ENCODE measurements at places on chromosomes 11 and 22. TPM values are rescaled to one million over a fixed set of nuclear protein-coding genes. Genes with fewer than 3 reads are reported as not detected.

DNA sequence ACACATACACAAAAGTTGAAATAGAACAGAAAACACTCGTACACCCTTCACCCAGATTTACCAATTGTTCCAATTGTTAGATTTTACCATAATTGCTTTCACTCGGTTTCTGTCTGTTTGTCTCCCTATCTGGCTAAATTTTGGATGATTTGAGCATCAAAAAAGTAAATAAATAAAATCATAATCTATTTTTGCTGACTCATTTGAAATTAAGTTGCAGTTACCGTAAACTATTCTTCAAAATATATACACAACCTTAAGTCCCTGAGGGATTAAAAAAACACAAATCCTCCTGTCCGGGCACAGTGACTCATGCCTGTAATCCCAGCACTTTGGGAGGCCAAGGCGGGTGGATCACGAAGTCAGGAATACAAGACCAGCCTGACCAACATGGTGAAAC, 81.3 kb upstream of the SYT9 start:
- no peak overlapping the region for H3K27ac ChIP-seq
- no peak for DNase-seq
- H3K36me3 ChIP-seq = no peaks in the 10 kb centered on the region
- H3K4me3 ChIP-seq = no peak overlapping the region

DNA sequence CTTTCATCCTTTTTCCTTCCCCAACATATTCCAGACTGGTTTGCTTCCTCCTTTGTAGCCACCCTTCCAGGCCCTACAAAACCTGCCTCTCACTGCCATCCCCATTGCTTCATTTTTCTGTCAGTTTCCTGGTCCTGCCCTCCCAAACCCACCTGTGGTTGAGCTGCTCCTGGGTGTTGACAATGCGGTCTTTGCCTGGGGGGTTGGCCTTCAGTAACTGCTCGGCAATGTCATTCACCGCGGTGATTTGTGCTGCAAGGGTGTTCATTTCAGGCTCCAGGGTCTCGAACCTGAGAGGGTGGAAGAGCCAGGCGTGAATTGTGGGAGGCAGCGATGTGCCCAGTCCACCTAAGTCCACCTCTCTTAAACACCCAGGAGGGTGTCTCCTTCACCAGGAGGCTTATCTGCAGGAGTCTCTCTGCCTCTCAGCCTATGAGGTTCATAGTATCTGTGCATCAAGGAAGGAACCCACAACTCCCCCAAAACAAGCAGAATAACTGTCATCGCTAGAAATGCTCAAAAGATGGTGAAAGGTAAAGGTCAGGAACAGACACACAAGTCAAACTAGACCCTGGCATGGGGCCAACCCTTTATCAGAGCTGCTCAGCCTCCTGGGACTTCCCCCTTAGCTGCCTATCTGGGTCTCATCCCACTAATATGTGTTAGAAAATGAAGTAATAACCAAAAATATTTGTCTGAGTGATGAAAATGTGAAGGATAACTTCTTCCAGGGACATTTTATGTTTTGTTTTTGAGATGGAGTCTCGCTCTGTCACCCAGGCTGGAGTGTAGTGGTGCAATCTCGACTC, 23.9 kb upstream of the RBM4B start:
- H3K36me3 ChIP-seq = no peaks in the 10 kb centered on the region
- no peaks in the 10 kb centered on the region for H3K27me3 ChIP-seq
- DNase-seq = peak; percentile 60
- H3K4me3 ChIP-seq = no peak overlapping the region
- H3K4me1 ChIP-seq = no peaks in the 10 kb centered on the region

GRCh38 chr22:36073476-36073875, 44.9 kb upstream of the RBFOX2 start:
- H3K4me1 ChIP-seq = no peaks in the 10 kb centered on the region
- no peaks in the 10 kb centered on the region for H3K36me3 ChIP-seq
- no peak overlapping the region for H3K27ac ChIP-seq
- H3K4me3 ChIP-seq = no peak overlapping the region

- H3K27ac ChIP-seq = no peak overlapping the region
- H3K27me3 ChIP-seq = peaks cover 4% of the 10 kb centered on the region
- H3K36me3 ChIP-seq = no peaks in the 10 kb centered on the region
- no peak overlapping the region for H3K4me3 ChIP-seq
- H3K4me1 ChIP-seq = no peaks in the 10 kb centered on the region
These were observed 11.2 kb downstream of the MAJIN start for GRCh38 chr11:64960719-64961118.

- H3K27ac ChIP-seq = no peak overlapping the region
- H3K27me3 ChIP-seq = no peaks in the 10 kb centered on the region
- no peak overlapping the region for H3K4me3 ChIP-seq
- H3K4me1 ChIP-seq = no peaks in the 10 kb centered on the region
- no peak for DNase-seq
These were observed 27.3 kb upstream of the RAB38 start for GRCh38 chr11:88202498-88202897.

DNA sequence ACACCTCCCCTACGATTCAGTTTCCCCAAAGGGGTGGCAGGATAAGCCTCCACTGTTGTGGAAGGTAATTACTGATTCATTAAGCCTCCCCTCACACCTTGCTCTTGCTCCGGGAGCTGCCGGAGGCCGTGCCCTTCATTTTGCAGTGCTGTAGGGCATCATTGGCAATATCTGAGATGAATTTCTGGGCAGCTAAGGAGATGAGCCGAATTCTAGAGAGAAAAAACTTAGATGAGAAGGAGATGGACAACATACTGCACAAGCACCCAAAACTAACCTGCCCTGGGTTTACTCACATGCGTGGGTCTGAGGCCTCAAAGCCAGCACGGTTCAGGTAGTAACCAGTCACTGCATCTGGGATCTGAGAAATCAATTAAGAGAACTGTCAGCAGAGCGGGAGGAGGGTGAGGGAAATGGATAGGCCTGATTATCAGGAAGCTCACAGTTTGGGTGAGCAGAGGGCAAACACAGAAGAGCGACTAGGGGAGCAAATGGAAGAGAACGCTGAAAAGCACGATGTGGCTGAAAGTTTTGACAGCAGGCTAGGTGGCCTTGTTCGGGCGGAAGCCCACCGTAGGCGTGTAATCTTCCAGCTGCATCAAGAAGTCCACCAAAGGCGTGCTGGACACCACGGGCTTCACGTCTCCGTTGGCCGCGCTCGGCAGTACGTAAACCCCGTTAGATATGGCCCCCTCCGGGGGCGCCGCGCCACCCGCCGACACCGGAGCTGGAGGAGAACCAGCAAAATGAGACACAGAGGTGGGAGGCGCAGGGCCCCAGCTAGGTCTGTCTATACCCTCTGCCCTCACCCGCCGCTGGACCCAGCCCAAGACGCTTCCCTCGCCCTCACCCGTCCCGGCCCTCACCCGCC, 689 bp downstream of the TAF10 start:
- peak; percentile 49 for DNase-seq
- peak overlapping the region; percentile 96 for H3K27ac ChIP-seq
- no peaks in the 10 kb centered on the region for H3K36me3 ChIP-seq
- peaks cover 39% of the 10 kb centered on the region for H3K4me1 ChIP-seq
- no peak overlapping the region for H3K4me3 ChIP-seq
- no peaks in the 10 kb centered on the region for H3K27me3 ChIP-seq

GRCh38 chr11:19467904-19468303, 227.2 kb upstream of the E2F8 start:
- no peaks in the 10 kb centered on the region for H3K4me1 ChIP-seq
- no peak for DNase-seq
- H3K36me3 ChIP-seq = no peaks in the 10 kb centered on the region
- H3K27me3 ChIP-seq = no peaks in the 10 kb centered on the region
- no peak overlapping the region for H3K4me3 ChIP-seq

DNA sequence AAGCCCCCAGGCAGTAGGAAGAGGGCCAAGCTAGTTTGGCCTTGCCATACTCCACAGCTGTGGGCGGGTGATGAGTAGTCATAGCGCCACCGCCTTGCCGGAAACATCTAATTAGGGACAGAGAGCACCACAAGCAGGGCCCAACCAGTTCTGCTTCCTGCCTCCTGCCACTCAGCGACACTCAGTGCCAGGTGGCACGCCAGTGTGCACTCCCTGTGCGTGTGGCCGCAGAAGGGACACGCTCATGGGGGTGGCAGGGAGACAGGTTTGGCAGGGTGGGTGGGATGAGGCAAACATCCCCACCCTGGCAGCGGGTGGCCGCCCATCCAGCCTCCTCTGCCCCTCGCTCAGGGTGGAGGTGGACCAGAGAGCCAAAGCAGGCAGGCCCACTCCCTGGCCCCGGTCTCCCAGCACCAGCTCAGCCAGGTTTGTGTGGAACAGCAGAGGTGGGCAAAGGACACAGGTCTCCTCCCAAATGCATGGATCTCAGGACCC, 4.9 kb downstream of the OVOL1 start:
- no peak for DNase-seq
- H3K27ac ChIP-seq = no peak overlapping the region
- H3K4me3 ChIP-seq = no peak overlapping the region
- no peaks in the 10 kb centered on the region for H3K4me1 ChIP-seq

DNA sequence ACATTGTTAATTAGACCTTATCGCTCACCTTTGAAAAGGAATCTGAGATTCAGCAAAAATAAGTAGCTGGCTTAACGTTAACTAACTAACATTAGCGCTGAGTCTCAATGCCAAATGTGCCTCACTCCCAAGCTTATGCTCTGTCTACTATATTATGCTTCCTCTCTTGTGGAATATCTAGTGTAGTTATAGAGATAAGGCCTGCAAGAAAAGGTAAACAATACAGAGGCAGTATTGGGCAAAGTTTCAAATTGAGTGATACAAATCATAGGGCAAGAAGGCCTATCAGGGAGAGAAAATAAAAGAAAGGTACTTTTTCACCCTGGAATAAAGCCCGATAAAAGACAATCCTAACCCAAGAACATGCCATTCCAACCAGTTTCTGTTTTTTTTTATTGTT, 61.6 kb upstream of the SLC17A6 start:
- H3K4me3 ChIP-seq = no peak overlapping the region
- no peaks in the 10 kb centered on the region for H3K27me3 ChIP-seq
- H3K4me1 ChIP-seq = no peaks in the 10 kb centered on the region

- H3K4me3 ChIP-seq = no peak overlapping the region
- H3K36me3 ChIP-seq = no peaks in the 10 kb centered on the region
- DNase-seq = peak; percentile 59
- H3K27me3 ChIP-seq = no peaks in the 10 kb centered on the region
- H3K4me1 ChIP-seq = peaks cover 6% of the 10 kb centered on the region
These were observed 335.3 kb downstream of the FAM181B start for GRCh38 chr11:82398300-82398815.

- no peak overlapping the region for H3K27ac ChIP-seq
- peaks cover 35% of the 10 kb centered on the region for H3K27me3 ChIP-seq
- no peak for DNase-seq
- no peaks in the 10 kb centered on the region for H3K36me3 ChIP-seq
- peaks cover 5% of the 10 kb centered on the region for H3K4me1 ChIP-seq
These were observed 5.0 kb downstream of the SEZ6L start for GRCh38 chr22:26174280-26174679.

- no peak overlapping the region for H3K4me3 ChIP-seq
- DNase-seq = no peak
- no peak overlapping the region for H3K27ac ChIP-seq
- no peaks in the 10 kb centered on the region for H3K36me3 ChIP-seq
- H3K4me1 ChIP-seq = no peaks in the 10 kb centered on the region
These were observed 118.7 kb downstream of the C11orf58 start for GRCh38 chr11:16857186-16857585.

GRCh38 chr11:39817241-39817640, 1642.2 kb downstream of the LRRC4C start:
- no peak overlapping the region for H3K4me3 ChIP-seq
- H3K27ac ChIP-seq = no peak overlapping the region
- no peaks in the 10 kb centered on the region for H3K4me1 ChIP-seq
- no peaks in the 10 kb centered on the region for H3K27me3 ChIP-seq

Gene SAA1
- 1,277 TPM for polyA plus RNA-seq

Gene MYO7A
- polyA plus RNA-seq = 46.8 TPM

Gene TPBGL
- 4.3 TPM for polyA plus RNA-seq

Gene ALDH3B2
- polyA plus RNA-seq = 0.10 TPM

Gene UQCR10
- polyA plus RNA-seq = 301 TPM

Gene PATE4
- not detected for polyA plus RNA-seq

Gene NCF4
- polyA plus RNA-seq = 5.3 TPM

Gene TRIM68
- polyA plus RNA-seq = 2.8 TPM
